Posterior cingulate gyrus (tissue), 11 donors: ENCODE measurements at places on chromosomes 3 and 15.
A peak's percentile ranks its signal among the peaks of the same experiment; 100 is the strongest.

DNA sequence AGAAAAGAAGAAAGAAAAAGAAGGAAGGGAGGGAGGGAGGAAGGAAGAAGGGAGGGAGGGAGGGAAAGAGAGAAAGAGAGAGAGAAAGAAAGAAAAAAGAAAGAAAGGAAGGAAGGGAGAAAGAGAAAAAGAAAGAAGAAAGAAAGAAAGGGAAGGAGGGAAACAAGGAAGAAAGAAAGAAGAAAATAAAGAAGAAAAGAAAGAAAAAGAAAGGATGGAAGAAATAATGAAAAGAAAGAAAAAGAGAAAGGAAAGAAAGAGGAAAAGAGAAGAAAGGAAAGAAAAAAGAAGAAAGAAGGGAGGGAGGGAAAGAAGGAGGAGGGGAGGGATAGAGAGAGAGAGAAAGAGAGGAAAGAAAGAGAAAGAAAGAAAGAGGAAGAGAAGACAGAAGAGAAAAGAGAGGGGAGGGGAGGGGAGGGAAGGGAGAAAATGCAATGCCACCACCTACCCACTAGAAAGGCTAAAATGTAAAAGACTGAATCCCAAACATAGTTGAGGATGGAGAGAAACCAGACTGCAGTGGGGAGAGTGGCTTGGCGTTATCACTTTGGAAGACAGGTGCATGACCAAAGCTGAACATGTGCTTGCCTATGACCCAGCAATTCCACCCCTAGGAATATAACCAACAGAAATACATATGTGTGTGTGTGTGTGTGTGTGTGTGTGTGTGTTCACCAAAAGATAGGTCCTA, 66.9 kb upstream of the KLF13 start:
- DNase-seq = no peak

- DNase-seq = no peak
These were observed 152.1 kb downstream of the KLF13 start for GRCh38 chr15:31478702-31479221.

GRCh38 chr3:62134061-62134496, 239.3 kb downstream of the FEZF2 start:
- DNase-seq = no peak

GRCh38 chr3:152438706-152439105, 170.0 kb downstream of the MBNL1 start:
- DNase-seq = no peak

GRCh38 chr15:80554560-80554959, 140.6 kb upstream of the ABHD17C start:
- DNase-seq = no peak

GRCh38 chr3:74905478-74905877, 291.0 kb upstream of the CNTN3 start:
- DNase-seq = no peak

DNA sequence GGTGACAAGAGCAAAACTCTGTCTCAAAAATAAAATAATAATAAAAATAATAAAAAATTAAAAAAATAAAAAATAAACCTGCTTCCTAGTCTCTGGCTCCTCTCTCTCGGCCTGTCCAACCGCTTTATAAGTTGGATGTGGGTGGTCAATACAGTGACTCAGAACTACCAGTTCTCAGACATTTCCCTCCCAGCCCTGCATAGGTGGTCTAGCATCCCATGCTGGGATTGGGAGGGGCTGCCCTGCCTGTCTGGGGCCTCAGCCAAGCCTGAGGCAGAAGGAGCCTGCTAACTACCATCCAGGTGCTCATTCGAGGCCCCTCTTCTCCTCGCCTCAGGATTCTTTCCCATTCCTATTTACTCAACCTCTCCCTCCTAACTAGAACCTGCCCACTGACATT, 33.3 kb upstream of the BLM start:
- no peak for DNase-seq

- no peak for DNase-seq
These were observed 13.5 kb upstream of the TSC22D2 start for GRCh38 chr3:150394606-150395005.

- no peak for DNase-seq
These were observed 339.8 kb upstream of the WNT5A start for GRCh38 chr3:55826731-55827496.

GRCh38 chr3:127215714-127216414, 22.9 kb downstream of the PRR23E start:
- DNase-seq = no peak

GRCh38 chr15:95795386-95795785, 535.1 kb upstream of the NR2F2 start:
- no peak for DNase-seq

- DNase-seq = no peak
These were observed 44.9 kb downstream of the CD86 start for GRCh38 chr3:122100083-122100482.

GRCh38 chr15:99139276-99139675, 34.4 kb downstream of the SYNM start:
- no peak for DNase-seq

GRCh38 chr3:149654188-149654601, 3.6 kb downstream of the WWTR1 start:
- DNase-seq = no peak

GRCh38 chr3:152293347-152294006, 24.7 kb downstream of the MBNL1 start:
- DNase-seq = no peak

- DNase-seq = no peak
These were observed 8.3 kb downstream of the IFT122 start for GRCh38 chr3:129448186-129448895.

- no peak for DNase-seq
These were observed 116.1 kb upstream of the TLE3 start for GRCh38 chr15:70213794-70214193.

DNA sequence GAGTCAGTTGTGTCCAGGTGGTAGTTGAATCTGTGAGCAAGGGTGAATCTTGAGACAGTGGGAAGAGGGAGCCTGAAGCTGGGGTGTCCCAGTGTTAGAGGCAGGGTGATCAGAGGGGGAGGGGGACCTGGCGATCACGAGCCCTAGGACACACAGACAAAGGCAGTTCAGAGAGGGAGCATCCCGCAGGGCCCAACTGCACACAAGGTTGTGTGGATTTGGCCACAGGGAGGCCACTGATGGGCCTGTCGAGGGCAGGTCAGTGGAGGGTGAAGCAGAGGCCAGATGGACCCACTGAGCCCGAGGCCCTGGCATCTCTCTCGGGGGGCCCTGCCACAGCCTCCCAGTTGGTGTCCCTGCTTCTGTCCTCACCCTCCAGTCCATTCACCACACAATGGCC, 48.6 kb upstream of the SMAD6 start:
- no peak for DNase-seq

GRCh38 chr3:196985298-196985697, 16.7 kb upstream of the PIGZ start:
- DNase-seq = peak; percentile 56

GRCh38 chr3:149378478-149379309, 1.2 kb upstream of the TM4SF1 start:
- DNase-seq = no peak

DNA sequence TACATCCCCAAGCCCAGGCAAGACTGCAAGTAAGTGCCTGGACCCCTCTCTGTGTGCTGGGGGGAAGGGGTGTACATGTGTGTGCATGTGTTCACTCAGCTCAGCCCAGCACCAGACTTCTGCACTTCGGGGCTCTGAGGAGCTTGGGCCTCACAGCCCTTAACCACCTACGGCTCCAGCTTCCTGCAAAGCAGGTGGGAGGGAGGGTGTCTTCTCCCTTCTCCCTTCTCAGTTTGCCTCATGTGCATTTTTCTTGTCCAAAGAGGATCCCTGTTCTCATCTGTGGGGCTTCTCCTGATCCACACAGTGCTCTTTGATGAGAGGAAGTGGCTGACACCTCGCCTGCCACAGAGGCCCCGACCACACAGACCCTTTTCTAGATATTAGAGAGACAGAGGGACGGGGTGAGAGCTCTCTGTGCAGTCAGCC, 69.3 kb downstream of the MESD start:
- no peak for DNase-seq

DNA sequence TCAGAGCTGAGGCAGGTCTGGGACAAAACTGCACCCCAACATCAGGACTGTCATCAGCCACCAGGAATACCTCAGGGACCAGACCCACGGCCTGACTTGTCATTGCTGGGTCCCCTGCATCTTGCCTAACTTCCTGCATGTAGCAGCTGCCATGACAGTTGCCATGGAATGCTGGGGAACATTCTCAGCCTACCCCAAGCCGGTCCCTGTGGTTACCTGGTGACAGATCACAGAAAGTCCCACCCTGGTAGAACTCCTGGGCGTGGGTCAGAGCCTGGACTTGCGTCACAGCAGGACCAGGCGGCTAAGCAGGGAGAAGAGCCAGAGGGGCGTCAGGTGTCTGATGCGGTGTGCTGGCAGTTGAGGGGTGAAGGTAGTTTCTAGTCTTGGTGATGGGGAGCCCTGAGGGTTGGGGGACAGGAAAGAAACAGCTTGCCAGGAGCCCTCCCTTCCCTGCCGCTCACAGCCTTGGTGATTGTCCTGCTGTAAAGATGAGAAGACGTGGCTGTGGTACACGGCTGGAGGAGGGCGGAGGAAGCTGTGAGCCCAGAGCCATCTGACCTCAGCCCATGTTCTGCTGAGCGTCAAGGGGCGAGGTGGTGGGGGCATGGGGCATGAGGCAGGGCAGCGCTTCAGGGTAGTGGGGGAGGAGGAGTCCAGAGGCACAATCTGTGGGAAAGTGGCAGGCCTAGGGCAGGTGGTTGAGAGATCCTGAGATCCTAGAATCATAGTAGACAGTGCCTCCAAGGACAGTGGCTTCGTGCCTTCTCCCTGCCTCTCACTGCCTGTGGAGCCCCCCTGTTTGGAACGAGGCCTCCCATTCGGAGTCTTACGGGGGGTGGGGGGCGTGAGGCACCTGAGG, 5.4 kb downstream of the H1-8 start:
- no peak for DNase-seq

GRCh38 chr15:48596841-48597240, 48.7 kb downstream of the FBN1 start:
- DNase-seq = no peak

DNA sequence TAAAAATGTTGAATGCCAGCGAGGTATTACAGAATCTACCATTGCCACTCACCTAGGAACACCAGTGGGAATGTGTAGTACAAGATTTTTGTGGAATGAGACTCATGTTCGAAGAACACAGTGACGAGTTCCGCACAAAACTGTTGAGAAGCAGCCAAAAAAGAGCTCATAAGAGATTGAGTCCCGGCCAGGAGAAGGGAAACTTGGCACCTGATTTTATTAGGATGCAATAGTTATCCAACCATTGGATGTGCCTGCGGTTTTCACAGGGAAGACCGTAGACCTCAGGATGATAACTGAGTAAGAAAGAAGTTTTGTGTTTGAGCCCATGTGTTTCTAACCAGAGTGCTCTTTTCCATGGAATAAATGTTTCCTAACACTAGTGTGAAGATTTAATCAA, 88.9 kb downstream of the PTPRG start:
- DNase-seq = no peak

DNA sequence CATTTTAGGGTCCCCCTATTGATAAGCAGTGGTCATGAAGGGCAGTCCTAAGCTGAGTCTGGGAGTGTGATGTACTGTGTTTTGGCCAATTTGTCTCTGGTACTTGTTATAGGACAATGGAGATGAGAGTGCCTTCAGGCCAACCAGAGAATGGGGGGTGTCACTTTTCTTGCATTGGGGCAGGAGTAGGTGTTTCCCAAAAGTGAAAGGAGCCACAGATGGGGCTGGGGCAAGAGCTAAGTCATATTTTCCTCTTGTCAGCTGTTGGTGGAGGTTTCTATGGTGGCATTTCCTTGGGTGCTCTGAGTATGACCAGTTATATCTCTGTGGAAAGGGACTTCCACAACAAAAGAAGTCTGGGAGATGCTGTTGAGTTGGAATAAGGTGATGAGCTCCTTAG, 24.7 kb upstream of the BSN start:
- no peak for DNase-seq

DNA sequence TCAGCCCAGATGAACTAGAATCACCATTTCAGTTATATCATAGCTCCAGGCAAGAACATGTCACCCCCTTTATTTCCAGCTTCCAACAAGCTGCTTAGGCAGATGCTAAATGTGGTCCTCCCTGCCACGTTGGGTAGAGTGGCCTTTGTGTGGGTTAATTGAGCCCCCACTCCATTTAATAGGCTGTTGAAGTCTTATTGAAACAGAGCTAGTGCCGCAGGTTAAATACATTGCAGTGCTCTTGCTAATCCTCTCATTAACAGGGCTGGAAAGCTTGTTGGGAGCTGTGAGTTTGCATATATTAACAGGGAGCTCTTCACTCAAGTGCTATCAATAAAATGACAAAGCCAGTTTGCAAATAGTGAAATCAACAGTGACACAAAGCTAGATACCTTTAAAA, 248.4 kb upstream of the CMC1 start:
- DNase-seq = no peak

GRCh38 chr3:181176601-181177000, 187.1 kb upstream of the DNAJC19 start:
- DNase-seq = peak; percentile 73

GRCh38 chr3:166864473-166865467, 515.3 kb downstream of the ZBBX start:
- DNase-seq = no peak

DNA sequence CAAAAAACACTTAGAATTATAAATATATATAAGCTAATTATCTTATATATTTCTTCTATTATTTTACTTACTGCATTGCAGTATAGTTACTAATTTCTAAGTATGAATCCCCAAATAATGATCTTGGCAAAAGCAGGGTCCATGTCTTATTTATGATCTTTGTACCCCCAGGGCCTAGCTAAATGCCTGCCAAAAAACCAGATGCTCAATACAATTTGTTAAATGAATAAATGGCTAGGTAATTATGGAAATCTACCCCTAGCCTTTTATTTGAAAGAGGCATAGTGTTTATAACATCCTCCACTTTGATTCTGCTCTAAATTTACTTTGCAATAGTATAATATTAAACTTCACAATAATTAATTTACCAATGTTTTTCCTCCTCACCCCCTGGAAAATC, 69.5 kb downstream of the CSNK1G1 start:
- no peak for DNase-seq

GRCh38 chr3:133589503-133589902, 16.0 kb downstream of the CDV3 start:
- DNase-seq = no peak

DNA sequence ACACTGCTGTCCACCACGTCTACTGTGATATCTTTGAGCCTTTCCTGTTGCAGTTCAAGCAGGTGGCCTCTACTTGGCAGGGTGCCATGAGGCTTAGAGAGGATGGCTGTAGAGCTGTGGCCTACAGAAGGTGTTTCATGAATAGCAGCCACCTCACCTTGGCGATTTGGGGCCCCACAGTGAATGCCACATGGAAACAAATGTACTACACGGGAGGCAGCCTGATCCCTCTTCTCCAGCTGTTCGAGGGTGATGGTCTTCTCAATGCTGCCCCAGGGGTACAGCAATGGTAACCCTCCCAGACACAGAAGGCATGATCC, 70.7 kb downstream of the FAM43A start:
- no peak for DNase-seq

DNA sequence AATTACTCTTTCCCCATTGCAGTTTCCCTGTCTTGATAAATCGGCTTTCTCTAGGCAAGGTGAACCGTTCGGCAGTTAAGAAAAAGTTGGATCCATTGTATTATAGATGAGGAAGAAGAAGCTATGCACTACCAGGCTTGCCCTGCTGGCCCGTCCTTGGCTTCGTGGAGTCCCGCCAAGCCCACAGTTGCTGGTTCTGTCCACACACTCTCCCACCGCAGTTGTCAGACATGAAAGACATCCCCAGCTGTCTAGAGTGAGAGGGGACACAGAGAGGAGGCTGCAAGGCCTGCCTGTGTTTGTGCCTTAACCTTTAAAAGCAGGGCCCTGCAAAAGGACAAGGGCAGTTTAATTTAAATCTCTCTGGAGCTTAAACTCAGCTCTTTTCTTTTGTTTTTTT, 47.2 kb upstream of the PLCL2 start:
- DNase-seq = peak; percentile 74

- no peak for DNase-seq
These were observed 4.7 kb downstream of the MRPS11 start for GRCh38 chr15:88472225-88472624.

- no peak for DNase-seq
These were observed 11.9 kb downstream of the CHRM5 start for GRCh38 chr15:33980159-33980558.
